ENCODE measurements at places on chromosomes 7 and 10. TPM values are rescaled to one million over a fixed set of nuclear protein-coding genes. Genes with fewer than 3 reads are reported as not detected.

DNA sequence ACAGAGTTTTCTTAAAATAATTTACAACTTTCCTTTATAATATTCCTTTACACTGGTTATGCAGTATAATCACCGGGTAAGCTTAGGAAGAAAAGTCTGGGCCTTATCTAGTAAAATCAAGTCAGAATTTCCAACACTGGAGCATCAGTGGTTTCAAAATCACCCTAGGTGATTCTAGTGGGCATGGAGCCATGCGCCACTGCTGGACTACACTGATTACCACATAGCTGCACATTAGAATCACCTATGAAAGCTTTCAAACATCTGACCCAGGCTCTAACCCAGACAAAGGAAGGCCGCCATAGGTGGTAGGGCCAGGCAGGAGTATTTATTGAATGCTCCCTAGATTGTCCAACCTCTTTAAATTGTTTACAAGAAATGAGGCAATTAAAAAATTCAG, 52.0 kb downstream of the NSUN6 start:
- H3K36me3 ChIP-seq = peaks cover 12% of the 10 kb centered on the region
- no peaks in the 10 kb centered on the region for H3K4me1 ChIP-seq
- H3K4me3 ChIP-seq = no peak overlapping the region
- no peak for DNase-seq
- H3K27ac ChIP-seq = no peak overlapping the region
- no peaks in the 10 kb centered on the region for H3K27me3 ChIP-seq

- no peaks in the 10 kb centered on the region for H3K27me3 ChIP-seq
- no peaks in the 10 kb centered on the region for H3K36me3 ChIP-seq
- peak; percentile 24 for DNase-seq
- no peak overlapping the region for H3K4me3 ChIP-seq
Observed at GRCh38 chr7:50359258-50359994, 54.9 kb downstream of the IKZF1 start.

OIT3 gene
- 0.13 TPM for total RNA-seq

TPK1 gene
- total RNA-seq = 8.3 TPM

SLC26A5 gene
- 0.42 TPM for total RNA-seq

Measured in endodermal cell (in vitro differentiated cells).